Stimulated activated CD8-positive, alpha-beta memory T cell treated with anti-CD3 and anti-CD28 coated beads, Interleukin-7, amount 100 ng/mL, for 48 hours (primary cell): ENCODE measurements at places on chromosomes 2 and 18.

DNA sequence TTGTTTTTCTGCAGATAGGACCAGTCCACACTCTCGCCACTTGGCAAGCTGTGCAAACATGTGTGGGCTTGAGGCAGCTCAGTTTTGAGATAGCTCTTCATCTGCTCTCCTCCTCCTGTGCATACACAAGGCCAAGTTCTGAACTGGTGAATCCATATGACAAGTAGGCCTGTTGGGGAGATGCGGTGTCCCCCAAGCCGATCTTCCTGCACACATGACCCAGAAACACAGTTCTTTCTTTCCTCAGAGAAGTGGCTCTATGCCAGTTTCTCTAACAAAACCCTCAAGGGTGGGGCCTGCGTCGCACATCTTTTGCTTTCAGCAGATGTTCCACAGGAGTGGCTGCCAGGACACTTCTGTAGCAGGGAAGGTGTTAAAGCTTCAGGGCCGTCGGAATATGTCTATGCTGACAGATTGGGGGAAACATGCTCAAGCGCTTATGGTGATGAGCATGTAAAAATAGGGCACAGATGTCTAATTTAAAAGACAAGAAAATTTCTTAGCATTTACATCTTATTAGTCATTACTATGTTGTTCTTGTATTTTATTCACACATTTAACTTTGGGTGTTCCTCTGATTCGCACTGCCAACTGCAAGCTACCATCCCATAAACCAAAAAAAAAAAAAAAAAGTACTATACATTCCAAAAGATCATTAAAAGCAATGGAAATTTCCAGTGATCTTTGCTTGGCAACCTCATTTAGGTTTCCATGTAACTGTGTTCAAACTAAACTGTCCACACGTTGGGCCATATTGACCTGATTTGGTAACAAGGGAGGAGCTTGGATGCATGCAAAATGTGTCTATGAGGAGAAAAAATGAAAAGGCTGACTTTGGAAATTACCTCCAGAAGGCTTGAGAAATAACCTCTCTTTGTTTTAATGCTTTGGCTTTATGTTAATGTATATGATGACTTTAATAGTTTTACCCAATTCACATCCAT, 1055.5 kb upstream of the KLHL29 start:
- DNase-seq, result no peak

- no peak for DNase-seq
Measured at GRCh38 chr2:84487298-84487996, 28.4 kb upstream of the SUCLG1 start.

DNA sequence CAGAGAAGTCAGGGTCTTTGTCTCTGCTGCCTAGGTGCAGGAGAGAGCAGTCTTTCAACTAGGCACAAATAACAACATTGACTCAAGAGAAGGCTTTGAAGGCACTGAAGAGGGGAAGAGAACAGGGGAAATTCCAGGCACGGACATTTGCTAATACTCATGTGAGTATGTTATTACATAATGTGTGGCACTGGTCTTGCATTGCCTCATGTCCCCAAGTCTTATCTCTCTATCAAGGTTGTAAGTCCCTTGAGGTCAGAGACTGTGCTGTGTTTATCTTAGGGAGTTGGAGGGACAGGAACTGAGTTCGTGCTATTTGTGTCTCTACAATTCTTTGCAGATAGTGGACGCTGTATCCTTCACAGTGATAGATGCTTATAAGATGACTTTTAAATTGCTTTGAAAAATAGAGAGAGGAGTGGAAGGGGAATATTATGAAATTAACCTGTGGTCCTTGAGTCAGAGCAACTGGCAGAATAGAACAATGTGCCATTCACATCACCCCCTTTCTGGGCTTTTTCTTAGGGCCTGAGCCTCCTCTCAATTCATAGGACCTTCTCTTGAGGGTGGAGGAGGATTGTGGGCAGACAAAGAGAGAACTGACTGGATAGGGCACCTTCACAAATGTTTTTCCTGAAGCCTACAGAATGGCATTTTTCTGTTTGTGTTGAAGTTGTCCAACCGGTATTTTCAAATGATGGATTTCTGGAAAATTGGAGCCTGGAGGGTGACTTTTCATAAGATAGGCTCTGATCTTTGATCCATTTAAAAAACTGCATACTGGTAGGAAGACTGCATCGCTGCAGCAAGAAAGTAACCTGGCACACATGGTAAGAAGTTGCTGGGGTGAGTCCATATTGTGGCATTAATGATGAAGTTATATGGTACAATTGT, 96.6 kb upstream of the CXCR4 start:
- no peak for DNase-seq

DNA sequence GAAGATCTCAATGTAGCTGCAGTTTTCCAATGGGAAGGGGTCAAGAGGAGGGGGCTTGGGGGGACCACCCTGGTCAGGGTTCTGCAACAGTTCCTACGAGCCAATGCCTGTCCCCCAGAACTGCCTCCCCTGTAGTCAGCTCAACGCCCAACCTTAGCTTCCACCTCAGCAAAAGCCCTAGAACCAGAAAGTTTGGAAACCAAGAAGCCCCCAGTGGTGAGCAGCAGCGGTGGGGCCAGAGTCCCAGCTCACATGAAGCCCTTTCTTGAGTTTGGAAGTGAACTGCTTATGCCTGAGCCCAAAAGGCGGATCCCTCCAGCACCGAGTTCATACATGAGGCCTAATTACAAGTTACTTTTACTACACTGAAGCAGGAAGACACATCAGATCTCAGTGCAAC, 162.4 kb downstream of the HDAC4 start:
- no peak for DNase-seq

- DNase-seq, result no peak
Measured at GRCh38 chr2:56128235-56128634, 55.6 kb upstream of the CCDC85A start.

DNA sequence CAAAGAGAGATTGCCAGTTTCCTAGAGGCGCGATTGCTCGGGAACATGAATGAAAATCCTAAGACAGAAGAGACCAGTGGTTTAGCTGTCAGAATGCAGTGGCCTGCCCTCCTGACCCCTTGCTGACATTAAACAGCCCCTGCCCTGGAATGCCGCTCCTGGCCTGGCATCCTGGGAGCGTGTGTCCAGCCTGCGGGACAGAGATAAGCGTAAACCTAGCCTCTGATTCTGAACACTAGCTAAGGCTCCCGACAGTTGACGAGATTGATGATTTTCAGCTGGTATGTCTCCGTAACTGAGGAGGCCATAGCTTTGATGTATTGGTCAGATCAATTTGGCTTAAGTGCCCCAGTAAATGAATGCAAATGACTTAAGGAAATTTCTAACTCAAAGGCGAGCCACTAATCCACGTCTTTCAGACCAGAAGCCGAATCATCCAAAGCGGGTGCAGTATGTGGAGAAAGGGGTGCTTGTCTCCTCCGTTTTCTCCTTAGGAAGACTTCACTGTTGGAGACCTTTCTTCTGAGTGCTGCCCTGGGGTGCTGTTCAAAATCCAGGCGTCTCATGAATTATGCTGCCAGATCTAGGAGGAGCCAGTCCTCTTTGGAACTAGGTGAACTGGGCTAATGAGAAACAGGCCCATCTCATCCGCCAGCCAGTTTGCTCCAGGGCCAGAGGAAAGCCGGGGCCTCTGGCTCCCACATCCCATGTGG, 142.5 kb upstream of the L3MBTL4 start:
- DNase-seq, result no peak

- DNase-seq, result no peak
Measured at GRCh38 chr2:216477283-216478035, 21.2 kb upstream of the RPL37A start.

- DNase-seq, result no peak
Measured at GRCh38 chr2:42309366-42309765, 51.7 kb downstream of the COX7A2L start.

DNA sequence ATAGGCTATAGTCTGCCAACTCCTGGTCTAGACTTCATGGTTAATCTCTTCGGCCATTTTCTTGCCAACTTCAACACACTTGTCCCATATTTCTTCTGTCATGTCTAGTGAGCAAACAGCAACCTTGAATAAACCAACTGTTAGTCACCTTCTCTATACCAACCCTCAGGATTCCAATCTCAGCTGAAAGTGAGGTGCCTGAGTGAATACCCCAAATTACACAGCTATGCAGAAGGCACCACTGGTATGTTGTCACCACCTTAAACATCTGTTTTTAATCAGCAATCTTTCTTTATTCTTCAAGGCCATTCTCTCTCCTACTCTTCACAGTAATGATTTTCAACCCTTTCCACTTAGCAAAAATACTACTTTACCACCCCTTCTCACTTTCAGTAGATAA, 39.3 kb downstream of the THOC1 start:
- DNase-seq, result no peak

- DNase-seq, result no peak
Measured at GRCh38 chr2:58155160-58155778, 85.9 kb downstream of the FANCL start.

GRCh38 chr18:61333271-61333745, at the start of gene CDH20:
TSS of gene CDH20 (plus strand) at chr18:61333430.
- no peak for DNase-seq

- DNase-seq, result no peak
Measured at GRCh38 chr2:150483532-150483931, 3.9 kb downstream of the RND3 start.

GRCh38 chr2:239274391-239275043, 126.3 kb downstream of the HDAC4 start:
- DNase-seq, result no peak

- DNase-seq, result no peak
Measured at GRCh38 chr2:24819442-24820174, 26.4 kb downstream of the CENPO start.

DNA sequence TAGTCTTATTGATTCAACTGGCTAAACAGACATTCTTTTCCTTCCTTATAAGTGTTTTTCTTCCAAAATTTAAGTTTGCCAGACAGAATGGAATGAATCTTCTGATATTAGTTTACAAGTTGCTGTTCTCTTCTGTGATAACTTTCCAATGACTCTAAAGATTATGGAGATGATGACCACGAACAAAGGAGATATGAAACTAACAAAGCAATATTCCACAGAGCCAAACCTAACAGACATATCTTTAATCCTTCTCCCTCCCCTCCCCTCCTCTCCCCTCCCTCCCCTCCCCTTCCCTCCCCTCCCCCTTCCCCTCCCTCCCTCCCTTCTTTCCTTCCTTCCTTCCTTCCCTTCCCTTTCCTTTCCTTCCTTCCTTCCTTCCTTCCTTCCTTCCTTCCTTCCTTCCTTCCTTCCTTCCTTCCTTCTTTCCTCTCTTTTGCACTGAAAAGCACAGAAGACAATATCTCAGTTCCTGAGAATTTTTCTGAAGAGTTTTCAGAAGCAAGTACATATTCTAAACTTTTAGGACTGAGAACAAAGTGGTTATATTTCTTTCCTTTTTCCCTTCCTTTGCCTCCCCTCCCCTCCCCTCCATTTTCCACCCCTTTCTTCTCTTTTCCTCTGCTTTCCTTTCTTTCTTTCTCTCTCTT, 89.9 kb downstream of the KCNH7 start:
- no peak for DNase-seq

DNA sequence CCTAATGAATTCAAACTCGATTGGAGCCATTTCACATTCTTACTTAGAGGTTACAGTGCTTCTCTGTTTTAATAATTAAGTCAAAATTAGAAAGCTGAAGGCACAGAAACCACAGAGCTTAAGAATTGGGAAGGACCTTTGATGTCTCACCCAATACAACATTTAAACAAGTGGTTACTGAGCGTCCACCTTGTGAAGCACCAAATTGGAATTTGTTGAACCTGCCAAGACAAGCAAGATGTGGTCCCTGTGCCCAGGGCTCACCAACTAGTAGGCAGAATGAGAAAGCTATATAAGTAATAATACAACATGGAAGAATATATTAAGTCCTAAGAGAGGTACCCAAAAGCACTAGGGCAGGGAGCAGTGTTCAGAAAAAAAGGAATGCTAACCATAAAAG, 64.5 kb upstream of the NPAS2 start:
- no peak for DNase-seq

- DNase-seq, result no peak
Measured at GRCh38 chr18:79345981-79346380, 49.7 kb upstream of the NFATC1 start.
